ENCODE measurements at places on chromosomes 4 and X. TPM values are rescaled to one million over a fixed set of nuclear protein-coding genes. Genes with fewer than 3 reads are reported as not detected.

The HTN1 gene
- not detected for total RNA-seq

The TMPRSS11F gene
- 1.1 TPM for total RNA-seq

GRCh38 chrX:120795301-120795700 is 80.4 kb downstream of the CT47B1 start:
- DNase-seq, result no peak

- no peak for DNase-seq
Observed at GRCh38 chr4:39814403-39815185, 116.7 kb downstream of the UBE2K start.

The USP17L15 gene
- not detected for total RNA-seq

DNA sequence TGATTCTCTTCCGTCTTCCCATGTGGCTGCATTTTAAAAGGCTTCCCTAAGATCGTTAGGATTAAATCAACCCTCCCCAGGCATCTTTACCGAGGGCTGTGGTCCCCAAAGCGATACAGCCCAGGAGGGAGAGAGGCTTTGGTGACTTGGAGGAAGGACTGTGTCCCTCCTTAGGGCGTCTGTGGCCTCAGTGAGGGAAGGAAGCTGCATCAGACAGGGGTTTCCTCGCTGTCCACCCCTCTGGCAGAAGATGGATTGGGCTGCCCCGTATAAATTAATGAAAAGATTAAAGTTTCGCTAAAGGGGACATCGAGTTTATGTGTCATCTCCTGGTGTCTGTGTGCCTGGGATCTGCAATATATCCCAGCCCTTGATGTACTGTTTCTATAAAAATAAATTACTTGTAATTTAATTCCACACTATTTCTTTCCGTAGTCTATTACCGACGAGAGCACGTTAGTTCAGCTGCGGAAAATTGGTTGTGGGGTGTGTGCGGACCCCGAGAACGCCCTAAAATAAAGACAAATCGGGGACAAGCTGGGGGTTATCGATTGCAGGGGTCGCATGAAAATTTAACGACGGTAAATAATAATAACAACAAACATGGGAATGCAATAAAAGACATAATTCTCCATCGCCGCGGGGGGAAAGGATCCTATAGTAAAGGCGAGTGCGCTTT is 6.5 kb downstream of the SHOX start:
- DNase-seq, result no peak

The PNMA6F gene
- total RNA-seq, result 0.79 TPM

- no peak for DNase-seq
Observed at GRCh38 chr4:27141530-27141929, 280.9 kb downstream of the STIM2 start.

- DNase-seq, result no peak
Observed at GRCh38 chrX:71183341-71183740, 38.7 kb downstream of the NLGN3 start.

DNA sequence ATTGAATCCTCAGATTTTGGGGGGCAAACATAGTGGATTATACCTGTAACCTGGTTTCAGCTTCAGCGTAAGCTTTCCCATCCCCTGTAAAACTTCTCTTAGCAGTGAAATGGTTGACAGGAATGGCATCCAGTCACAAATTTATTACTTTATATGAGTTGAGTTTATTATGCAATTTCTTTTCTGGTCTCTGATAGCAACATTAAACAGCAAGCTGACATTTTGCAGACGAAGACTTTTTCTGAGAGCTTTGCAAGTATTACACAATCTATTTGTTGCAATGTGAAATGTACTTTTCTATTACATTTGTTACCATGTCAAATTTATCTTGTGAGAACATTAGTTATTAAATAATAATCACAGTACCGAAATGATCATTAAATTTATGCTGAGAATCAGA is 60.6 kb downstream of the GSPT2 start:
- no peak for DNase-seq

DNA sequence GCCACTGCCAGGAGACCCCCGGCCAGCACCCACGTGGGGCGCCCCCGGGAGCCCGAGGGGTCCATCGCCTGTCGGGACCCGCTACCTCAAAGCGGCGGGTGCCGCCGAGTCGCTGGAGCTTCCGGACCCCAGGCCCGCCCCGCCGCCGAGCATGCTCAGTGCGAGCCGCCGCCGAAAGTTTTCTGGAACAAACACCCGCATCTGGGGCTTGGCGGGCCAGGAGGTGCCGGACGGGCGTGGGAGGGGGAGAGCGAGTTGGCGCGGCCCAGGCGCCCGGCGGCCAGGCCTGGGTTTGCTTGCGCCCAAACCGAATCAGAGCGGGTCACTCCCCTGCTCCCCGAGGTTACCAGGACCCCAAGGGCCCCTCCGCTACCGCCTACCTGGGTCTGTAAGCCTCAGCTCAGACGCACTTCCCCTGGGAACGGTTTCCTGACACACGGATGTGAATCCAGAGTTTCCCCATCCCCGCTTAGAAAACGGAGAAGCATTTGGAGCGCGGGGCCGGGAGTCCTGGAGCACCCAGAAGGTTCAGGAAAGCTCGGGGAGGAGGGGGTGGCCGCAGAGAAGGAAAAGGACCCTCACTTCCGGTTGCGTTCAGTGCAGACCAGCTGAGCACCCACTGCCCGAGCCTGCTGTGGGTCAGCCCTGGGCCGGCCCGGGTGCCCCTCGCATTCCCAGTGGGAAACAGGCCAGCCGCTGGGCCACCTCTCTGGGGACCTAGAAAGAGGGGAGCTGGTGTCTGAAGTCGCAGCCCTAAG is at the start of gene EVC2:
Gene EVC2, minus strand, starts transcription at position 111 of the 758 bp plus-strand sequence. Its CDS starts 46 bp downstream, at position 65.
- DNase-seq, result peak; percentile 74

The TLL1 gene
- total RNA-seq, result 1.1 TPM

GRCh38 chr4:104206784-104207183 is 287.9 kb downstream of the CXXC4 start:
- DNase-seq, result no peak

The SH3RF1 gene
- 26.4 TPM for total RNA-seq

The MPP1 gene
- 36.4 TPM for total RNA-seq

DNA sequence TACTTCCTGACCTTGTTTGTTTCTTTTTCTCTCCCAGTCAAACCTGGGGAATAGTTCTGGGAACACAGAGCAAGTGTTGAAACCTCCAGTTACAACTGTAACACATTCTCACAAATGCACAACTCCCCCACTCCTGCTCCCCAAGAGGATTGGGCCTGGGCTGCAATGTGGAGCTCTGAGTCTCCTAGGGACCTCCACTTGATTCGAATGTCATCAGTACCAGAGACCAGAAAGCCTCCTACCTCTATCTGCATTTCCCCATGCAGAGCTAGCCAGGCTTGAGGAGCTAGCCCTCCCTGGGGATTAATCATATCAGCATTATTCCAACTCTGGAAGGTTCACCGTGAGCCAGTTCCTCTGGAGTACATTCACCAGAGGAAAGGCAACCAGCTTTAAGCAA is 41.7 kb upstream of the CITED1 start:
- DNase-seq, result peak; percentile 74

DNA sequence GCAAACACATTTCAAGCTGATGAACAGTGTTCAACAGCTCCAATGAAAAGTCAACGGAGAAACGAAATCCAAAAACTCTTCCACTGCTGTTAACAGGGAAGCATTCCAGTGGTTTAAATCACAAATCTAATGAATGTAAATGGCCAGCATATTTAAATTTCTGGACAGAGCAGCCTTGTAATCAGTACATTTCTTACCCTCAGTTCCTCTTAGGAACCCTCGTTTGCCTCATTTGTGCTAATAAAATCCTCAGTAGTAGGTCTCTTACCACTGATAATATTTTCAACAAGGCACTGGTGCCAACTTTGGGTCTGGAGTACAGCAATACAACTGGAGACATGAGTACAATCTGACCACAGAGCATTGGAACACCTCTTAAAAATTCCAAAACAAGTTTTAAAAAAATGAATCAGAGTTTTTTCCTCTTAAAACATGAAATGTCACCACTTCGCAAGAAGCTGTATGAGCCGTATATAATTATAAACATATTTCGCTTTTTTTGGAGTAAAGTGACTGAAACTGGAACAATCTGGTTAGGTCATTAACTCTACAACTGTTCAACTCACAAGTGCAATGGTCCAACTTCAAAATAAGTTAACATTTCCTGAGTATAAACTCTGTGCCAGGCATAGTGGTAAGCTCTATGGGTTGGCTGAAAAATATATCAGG is 211.2 kb downstream of the CPEB2 start:
- DNase-seq, result no peak

DNA sequence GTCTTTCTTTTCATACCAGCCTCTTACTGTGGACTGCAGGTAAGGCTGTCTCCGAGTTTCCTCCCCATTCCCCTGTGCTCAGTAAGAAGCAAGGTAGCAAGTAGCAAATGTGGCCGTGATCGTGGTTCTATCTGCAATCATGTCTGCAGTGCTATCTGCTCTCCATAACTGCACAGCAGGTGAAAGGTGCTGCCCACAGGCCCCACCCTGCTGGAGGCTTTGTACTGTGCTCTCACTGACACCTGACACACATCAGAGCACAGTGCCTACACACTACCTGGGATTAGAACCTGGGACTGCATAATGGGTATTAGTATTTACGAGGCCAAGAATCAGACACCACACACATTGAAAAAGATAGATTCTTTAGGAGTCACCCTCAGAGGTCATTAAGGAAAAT is 15.3 kb downstream of the PGRMC1 start:
- DNase-seq, result no peak

GRCh38 chr4:129098531-129099001 is 2.6 kb downstream of the C4orf33 start:
- no peak for DNase-seq

- DNase-seq, result no peak
Observed at GRCh38 chr4:123819362-123820035, 422.9 kb downstream of the SPRY1 start.

DNA sequence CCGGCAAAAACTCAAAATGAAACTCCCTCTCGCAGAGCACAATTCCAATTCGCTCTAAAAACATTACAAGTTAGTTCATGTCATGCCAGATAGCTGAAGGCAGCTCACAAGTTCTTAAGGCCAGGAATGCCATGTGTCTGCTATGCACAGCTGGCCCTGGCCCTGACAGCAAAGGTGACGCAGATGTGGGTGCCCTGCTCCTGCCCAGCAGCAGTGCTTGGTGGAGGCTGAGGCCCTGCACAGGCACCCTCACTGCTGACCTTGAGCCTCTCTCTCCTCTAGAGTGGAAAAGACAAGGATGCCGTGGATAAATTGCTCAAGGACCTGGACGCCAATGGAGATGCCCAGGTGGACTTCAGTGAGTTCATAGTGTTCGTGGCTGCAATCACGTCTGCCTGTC is 2.9 kb downstream of the S100P start:
- DNase-seq, result no peak

DNA sequence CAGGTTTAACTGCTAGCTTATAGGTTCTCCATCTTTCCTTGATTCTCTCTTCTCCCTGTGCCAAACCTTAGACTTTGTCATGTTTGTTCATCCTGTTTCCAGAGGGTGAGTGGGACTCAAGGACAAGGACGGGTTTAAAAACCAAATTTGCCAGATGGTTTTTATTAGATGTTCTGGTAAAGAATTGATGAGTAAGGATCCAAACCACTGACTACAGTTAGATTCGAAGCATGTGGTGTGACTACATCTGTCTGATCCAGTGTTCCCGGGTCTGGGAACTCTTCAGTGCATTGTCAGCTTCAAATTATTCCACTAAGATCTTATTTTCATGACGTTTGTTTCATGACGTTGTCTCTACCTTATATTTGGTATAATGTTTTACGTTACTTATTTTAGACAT is 37.5 kb downstream of the MTMR1 start:
- no peak for DNase-seq

DNA sequence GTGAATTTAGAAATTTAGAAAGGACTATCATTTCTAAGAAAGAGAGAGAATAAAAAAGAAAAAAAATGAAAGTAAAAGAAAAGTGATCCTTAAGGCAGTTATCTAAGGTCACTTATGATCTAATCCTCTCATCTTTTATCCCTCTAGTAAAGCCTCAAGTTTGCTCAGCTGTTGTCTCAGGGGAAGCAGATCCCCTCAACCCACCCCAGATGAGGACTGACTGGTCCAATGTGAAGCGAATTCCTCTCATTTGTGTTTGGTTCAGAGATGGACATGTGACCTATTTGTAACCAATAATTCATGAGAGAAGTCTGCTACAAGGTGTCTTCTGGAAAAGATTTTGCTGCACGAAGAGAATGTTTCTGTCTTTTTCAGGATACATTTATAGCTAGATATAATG is 1591.3 kb downstream of the ADGRL3 start:
- no peak for DNase-seq

- DNase-seq, result peak; percentile 53
Observed at GRCh38 chr4:88005076-88005475, 2.4 kb upstream of the PKD2 start.

The VSIG1 gene
- 333 TPM for total RNA-seq

- no peak for DNase-seq
Observed at GRCh38 chrX:1355131-1356046, 18.8 kb downstream of the IL3RA start.

The WAS gene
- total RNA-seq, result 2.5 TPM

The TMEM35A gene
- 1.6 TPM for total RNA-seq

- no peak for DNase-seq
Observed at GRCh38 chrX:119228512-119229252, 7.4 kb upstream of the PGRMC1 start.

The TEX13C gene
- 3.5 TPM for total RNA-seq

The BMPR1B gene
- total RNA-seq, result 13.0 TPM

The TLR1 gene
- 5.5 TPM for total RNA-seq

The SLC10A4 gene
- total RNA-seq, result 1.1 TPM

GRCh38 chr4:149882251-149882650 is 66.6 kb upstream of the IQCM start:
- DNase-seq, result no peak

DNA sequence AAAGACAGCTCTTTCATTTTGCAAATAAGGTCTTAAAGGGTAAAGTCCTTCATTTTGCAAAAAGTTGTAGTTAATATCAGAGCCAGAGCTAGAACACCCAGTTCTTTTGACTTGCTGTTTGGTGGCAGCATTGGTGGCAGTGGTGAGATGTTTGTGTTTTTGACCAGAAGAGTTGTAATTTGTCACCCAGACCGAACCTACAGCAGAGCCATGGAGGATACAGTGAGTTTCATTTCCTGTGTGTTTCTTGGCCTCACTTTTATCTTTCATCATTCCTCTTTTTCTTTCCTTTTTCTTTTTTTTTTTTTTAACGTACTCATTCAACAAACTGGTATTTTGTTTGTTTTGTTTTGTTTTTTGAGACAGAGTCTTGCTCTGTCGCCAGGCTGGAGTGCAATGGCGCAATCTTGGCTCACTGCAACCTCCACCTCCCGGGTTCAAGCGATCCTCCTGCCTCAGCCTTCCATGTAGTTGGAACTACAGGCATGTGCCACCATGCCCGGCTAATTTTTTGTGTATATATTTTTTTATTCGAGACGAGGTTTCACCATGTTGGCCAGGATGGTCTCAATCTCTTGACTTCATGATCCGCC is 116.4 kb downstream of the AFF1 start:
- no peak for DNase-seq

DNA sequence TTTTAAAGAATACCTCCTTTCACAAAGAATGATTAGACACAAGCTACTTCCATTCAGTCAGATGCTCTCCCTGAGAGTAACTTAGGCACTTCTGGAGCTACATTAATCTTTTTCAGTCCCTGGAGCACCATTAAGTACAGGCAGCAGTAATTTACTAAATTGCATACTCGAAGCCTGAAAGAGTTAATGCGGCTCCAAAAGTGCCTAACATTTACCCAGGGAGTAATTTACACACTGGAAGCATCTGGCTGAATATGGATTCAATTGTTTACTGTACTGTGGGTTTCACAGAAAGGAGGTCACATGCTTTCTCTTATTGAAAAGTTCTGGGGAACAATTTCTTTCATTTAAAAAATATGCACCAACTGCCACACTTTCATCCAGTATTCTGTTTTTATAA is 260.8 kb upstream of the TENM3 start:
- DNase-seq, result no peak

GRCh38 chrX:508163-508562 is 121.5 kb upstream of the PPP2R3B start:
- no peak for DNase-seq

GRCh38 chr4:15777697-15778288 is 335 bp upstream of the CD38 start:
- DNase-seq, result no peak

The ADH1C gene
- total RNA-seq, result 2.4 TPM

All from testis (tissue), 5 donors.